Stimulated activated CD4-positive, alpha-beta T cell treated with anti-CD3 and anti-CD28 coated beads, Interleukin-1b, Interleukin-23, amount 100 ng/mL, for 1 hour (primary cell): ENCODE measurements at places on chromosomes 4 and X.
A peak's percentile ranks its signal among the peaks of the same experiment; 100 is the strongest.

GRCh38 chr4:38169524-38169923 is 209.3 kb downstream of the PTTG2 start:
- DNase-seq = no peak

DNA sequence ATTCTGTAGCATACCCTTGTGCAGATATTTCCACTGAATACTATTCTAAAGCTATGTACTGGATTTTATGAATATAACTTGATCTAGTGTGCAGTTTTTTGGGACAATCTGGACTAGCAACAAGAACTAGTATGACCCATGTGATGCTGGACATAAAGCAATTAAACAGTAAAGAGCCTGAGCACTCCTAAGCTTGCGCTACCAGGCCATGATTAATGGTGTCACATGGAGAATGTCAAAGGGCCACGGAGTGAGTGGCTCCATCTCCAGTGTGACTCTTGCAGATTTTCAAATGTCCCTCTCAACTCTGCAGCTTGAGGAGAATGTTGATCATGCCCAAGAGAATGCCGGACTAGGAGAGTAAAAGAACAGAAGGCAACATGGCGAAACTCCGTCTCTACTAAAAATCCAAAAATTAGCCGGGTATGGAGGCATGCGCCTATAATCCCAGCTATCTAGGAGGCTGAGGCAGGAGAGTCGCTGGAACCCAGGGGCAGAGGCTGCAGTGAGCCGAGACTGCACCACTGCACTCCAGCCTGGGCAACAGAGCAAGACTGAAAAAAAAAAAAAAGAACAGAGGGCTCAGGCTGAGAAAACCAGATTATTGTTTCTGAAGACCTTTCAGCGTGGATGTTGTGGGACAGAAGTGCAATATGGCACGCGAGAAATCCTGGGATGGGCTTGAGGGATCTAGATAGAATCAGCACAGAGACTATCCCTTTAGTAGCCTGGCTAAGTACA is 45.0 kb downstream of the TIGD2 start:
- DNase-seq = no peak

DNA sequence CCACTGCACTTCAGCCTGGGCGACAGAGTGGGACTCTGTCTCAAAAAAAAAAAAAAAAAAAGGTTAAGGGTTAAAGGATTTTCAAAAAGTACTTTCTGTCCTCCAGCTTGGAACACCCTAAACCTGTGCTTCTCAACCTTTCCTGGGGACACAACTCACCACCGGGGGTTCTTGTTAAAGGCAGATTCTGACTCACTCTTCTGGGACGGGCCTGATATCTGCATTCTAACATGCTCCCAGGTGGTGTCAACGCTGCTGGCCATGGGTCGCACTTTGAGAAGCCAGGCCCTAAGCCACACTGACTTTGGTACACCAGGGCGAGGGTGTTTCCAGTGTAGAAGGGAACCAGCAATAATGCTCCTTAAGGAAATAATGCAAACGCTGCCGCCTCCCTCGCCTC is 46.1 kb downstream of the AFAP1 start:
- DNase-seq = no peak

GRCh38 chrX:119090627-119091026 is 17.8 kb downstream of the CT47C1 start:
- DNase-seq = no peak

- DNase-seq = no peak
These were observed 445.5 kb downstream of the PCDH10 start for GRCh38 chr4:133594390-133595207.

DNA sequence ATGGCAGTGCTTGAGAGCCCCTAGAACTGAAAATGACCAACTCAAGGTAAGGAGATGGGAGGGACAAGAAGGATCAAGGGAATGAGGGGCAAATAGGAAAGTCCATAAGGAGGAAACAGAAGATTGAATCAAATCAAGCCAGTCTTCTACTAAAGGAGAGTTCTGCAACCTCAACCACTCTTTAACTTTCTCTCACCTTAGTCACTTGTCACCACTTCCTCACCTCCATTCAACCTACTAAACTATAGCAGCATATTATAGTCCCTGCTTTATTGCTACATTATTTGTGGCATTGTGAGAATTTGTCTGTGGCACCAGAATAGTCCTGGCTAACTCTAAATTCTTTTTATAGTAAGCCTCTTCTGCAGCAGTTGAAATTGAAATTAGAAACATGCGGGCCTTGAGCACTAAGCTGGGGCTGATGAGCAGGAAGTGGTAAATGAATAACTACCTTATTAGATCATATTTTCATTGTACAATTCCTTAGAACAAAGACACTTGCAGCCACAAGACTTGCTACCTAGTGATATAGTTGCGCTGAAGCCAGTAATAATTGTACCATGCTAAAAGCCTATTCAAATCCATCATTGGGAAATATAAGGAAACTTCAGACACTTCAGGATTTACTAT is 336.9 kb downstream of the ZNF674 start:
- DNase-seq = no peak

- no peak for DNase-seq
These were observed 148.3 kb downstream of the BANK1 start for GRCh38 chr4:101938836-101939235.

DNA sequence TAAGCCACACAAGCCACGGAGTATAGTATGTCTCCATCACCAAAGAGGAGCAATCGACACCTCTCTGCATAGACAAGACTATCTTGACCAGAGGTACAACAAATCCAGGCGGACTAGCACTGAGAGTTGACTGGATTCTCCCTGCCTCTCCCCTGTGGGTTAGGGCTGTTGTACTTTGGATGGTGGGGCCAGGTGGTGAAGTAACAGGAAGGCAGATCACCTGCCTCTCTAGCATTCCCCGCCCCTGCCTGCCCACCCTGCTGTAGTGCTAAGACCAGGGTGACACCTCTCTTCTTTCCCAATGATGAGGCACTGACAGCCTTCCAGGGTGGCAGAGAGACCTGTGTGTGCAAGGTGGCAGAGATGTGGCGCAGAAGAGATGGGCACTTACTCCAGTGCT is 47.5 kb upstream of the TRIM2 start:
- no peak for DNase-seq

DNA sequence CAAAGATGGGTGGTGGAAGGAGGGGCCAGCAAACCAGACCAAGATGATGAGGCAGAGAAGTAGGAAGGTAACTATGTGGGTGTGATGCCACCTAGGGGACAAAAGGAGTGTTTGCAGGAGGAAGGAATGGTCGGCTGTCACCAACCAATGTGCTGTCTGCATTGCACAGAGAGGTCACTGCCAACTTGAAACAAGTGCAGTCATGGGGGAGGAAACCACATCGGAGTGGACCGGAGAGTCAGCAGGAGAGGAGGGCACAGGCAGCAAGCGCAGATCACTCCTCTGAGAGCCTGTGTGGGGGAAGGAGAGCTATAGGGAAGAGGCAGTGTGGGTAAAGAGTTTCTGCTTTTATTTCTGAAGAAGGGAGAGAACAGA is 38.5 kb upstream of the FGFBP2 start:
- DNase-seq = peak; percentile 8

GRCh38 chrX:2677764-2678163 is 13.3 kb upstream of the CD99 start:
- DNase-seq = no peak

DNA sequence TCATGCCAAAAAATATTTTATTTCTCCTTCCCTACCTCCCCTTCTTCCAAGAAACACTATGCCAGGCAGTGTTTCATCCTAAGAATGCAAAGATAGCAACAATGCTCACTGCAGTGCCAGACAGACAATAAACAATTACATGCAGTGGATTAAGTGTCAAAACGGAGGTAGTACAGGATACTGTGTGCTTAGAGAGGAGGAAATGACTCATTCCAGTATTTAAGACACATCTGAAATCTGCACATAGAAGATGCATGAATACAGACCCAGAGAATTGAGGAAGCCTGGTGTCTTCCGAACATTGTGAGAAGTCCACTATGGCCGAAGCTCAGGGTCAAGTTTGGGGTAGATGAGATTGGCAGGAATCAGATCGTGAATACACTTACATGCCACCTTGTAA is 326.4 kb downstream of the PPP3CA start:
- DNase-seq = no peak

GRCh38 chrX:74446876-74447275 is 25.6 kb downstream of the SLC16A2 start:
- DNase-seq = no peak

DNA sequence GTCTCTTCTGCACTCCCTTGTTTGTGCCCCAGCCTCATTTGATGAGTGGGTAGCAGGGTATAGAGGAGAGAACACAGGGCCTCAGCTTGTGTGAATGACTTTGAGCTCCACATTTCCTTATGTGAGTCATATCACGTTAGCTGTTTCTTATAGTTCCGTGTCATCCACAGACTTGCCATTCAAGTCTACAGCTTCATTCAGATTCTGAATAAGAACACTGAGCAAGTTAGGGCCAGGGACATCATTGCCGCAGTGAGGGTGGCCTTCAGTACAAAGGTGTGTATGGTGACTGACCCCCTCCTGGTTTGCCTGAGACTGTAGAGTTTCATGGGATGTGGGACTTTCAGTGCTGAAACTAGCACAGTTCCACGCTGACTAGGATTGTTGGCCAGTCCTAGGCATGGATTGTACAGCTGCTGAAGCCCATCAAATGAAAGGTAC is 23.6 kb downstream of the KLF3 start:
- DNase-seq = no peak

DNA sequence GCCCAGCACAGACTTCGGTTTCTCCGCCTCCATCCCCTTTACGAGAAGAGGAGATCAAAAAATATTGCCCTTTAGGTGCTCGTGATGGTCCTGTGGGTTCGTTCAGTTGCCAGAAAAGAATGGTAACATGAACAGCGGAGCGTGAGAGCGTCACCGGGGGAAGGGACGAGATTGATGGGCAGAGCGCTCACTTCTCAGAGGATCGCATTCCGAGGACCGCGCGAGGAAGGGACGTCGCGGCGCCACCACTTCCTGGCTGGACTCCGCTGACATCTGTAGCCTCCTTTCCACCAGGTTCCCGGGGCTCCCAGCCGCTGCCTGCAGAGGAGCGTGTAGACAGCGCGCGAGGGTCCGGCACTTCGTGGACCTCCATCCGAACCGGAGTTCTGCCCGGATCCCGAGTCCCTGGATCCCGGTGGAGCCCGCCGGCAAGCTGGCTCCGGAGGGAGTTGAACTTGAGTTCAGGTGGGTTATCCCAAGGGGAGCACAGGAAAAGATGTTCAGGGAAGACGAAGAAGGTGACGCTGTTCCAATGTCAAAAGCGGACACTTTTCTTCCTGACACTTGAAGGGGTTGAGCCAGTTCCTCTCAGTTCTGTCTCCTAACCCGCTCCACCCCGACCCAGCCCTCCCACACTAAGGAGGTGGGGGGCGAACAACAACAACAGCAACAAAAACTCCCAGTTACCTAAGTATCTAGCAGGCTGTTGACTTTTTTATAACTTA is 484 bp downstream of the GALNTL6 start:
- DNase-seq = no peak

DNA sequence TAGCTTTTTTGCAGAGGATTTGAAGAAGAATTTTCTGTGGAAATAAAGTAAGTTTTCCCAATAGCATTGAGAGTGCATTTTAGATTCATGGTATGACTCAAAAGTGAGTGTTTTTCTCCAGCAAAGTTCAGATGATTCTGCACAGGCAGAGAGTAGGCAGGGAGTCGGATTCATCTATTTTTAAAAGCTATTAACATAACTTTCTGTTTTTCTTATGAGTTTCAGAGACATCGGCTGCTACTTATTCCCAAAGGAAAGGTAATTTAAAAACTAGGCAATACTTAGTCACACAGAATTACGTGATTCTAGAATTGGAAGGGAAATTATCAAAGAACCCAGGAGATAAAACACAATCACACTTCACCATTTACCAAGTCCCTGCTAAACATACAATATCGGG is 4.4 kb downstream of the CCDC110 start:
- DNase-seq = no peak

DNA sequence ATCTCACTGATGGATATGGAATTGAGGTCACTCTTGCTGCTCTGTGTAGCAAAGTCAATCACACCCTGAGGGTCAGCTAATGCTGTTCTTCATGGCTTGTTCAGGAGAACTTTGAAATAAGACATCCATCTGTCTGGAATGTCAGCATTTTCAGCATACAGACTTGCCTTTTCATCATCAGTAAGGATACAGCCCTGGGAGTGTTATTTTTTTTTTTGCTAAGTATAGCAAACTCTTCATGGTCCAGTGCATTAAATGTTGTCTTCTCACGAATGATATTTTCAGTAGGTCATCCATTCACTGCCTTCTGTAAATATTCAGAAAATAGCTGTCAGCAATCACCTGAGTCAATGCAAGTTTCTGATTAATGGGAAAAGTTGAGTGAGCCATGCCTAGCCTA is 268.8 kb upstream of the SMIM31 start:
- DNase-seq = no peak

DNA sequence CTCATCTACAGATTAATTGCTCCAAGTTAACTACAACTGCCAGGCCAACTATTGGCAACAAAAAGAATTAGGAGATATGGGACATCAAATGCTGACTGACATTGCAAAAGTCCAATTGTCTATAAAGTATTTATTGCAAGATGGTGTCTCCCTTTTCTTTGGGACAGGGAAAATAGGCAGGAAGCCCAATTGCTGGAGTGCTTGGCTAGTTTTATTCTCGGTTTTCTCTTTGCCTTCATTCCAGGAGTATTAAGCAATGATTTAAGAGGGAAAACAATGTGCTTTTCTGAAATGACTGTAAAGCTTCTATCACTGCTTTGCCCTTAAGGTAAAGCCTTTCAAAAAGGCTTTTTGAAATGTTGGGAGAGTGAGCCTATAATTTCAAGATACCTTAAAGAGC is 62.8 kb upstream of the DIAPH2 start:
- DNase-seq = no peak

DNA sequence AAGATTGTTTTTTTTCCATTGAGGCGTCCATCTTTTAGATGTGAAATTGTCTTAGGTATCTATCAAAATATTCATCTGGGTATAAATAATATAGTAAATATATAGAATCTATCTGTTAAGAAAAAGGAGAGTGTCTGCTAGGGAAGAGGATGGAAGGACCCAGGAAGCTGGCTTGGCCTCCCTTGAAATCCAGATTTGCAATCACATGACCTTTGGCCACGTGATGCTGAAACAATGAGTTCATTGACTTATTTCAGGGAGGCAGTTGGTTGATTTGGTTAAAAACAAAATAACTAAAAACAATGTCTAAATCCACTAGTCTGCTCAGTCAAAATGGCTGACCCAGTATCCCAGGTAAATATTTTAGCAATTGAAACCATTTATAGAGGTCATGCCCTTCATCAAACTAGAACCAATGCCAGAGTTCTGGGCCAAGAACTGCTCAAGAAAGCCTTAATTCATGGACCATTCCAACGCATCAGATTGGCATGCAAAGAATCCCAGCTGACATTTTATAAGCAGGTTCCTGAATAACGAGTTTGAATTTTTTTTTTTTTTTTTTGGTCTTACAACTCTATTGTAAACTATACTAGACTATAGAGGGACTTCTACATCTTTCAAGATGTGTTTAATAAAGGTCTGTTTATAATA is 172.7 kb downstream of the MID1 start:
- DNase-seq = no peak

- DNase-seq = no peak
These were observed 1226.2 kb upstream of the TENM3 start for GRCh38 chr4:181017038-181017437.

- no peak for DNase-seq
These were observed 75.4 kb downstream of the AR start for GRCh38 chrX:67619253-67619652.

GRCh38 chr4:77631276-77631675 is 25.7 kb downstream of the CXCL13 start:
- DNase-seq = no peak

- peak; percentile 14 for DNase-seq
These were observed 25.1 kb upstream of the CLDN34 start for GRCh38 chrX:9942086-9942485.

GRCh38 chrX:23783589-23784469 is 856 bp downstream of the SAT1 start:
- no peak for DNase-seq

GRCh38 chrX:17738737-17739535 is 1.6 kb downstream of the SCML1 start:
- no peak for DNase-seq
